SJSA1 (cell line): ENCODE measurements at places on chromosomes 12 and 14.

DNA sequence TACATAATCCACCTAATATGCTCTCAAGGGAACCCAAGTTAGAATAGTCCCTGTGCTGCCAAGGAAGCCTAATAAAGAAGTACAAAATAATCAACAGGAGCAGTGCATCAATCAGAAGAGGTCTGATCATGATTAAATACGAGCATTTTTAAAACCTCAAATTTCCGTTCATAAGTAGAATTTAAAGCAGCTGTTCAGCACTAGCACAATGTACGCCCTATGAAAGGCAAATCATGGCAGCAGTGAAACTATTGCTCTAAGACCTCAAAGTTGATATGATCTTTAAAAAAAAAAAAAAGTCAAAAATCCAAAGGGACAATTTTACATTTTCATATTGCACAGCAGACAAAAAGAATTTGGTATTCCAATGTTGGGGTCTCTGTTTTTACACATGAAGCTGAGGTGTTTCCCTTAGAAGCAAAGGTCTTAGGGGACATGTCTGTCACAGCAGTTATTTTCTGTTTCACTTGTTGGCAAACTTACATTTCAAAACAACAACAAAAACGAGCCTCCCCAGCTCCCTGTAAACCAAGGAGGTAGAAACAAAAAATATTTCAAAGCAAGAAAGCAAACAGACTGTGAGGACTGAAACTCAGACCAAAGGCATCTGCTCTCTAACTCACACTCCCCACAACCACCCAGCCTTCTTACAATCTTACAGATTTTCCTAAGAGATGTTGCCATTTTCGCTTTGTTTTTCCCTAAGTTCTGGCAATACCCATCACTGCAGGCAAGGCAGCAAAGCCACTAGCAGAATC is 28.2 kb downstream of the SOX5 start:
- no peak for DNase-seq

- peak; percentile 15 for DNase-seq
Observed at GRCh38 chr12:74538491-74539258, 1.0 kb downstream of the ATXN7L3B start.

DNA sequence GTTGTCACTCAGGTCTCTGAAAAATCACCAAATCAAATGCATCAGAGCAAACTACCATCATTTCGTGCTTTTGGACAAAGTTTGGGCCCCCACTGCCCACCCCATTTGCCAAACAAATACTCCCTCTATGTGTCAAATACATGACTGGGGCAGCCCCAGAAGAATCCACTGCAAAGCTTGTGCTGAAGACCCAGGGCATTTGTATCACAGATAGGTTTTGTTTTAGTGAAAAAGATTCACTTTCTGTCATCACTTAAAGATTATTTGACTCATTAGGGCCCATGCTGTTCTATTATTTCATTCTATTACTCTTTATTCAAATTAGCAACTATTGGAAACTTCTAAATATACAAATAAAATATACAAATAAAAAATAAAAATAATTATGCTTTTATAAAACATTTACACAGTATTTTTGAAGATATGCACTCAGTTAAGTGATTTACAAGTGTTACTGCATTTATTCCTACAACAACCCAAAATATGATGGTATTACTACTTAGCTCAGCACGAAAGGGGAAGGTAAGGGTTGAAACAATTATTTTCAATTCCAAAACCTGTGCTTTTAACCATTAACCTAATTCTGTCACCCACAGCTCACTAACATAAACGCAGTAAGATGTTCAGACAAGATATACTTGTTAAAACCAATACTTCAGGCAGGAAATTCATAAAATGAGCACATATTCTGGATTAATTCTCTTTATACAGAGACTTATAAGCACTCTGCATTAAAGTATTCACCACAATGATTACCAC is 36.5 kb downstream of the LRIG3 start:
- DNase-seq = no peak

GRCh38 chr12:124866883-124867400 is 3.3 kb upstream of the SCARB1 start:
- no peak for DNase-seq

DNA sequence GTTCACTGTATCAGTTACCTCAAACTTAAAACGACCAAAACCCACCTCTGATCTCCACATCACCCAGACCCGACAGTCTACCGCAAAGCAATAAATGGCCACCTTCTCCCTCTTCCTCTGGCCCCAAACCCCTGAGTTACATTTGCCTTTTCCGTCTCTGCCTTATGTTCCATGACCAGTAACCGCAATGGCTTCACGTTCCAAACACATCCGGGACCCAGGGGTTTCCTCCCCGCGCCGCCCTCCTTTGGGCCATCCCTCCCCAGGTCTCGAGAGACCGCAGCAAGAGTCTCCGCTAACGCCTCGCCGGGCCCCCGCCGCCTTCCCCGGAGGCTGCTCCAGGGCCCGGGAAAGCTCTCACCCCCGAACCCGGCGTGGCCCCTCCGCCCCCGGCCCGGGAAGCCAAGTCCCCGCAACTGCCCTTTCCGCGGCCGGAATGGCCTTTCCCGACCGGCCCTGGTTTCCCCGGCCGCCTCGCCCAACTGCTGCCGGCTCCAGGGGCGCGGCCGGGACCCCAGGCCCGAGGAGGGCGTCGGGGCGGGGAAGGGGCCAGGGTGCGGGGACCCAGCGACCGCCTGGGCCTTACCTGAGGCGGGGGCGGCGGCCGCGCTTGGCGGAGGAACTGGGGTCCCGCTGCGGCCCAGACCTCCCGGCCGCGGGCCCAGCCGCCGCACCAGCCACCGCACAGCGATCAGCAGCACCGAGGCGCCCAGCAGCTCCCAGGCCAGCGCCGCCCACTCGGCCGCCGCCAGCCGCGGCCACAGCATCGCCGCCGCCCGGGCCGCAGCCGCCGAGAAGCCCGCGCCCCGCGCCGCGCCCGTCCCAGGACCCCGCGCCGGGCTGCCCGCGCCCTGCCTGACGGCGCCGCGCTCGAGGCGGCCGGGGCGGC is at the start of gene ANKLE2:
ANKLE2 (minus strand) TSS at position 801 of the 889 bp plus-strand sequence; CDS start at position 767, 34 bp downstream.
- peak; percentile 75 for DNase-seq

GRCh38 chr12:88258396-88258795 is 116.3 kb downstream of the TMTC3 start:
- DNase-seq = no peak
